ENCODE measurements at places on chromosomes 2 and 18.

GRCh38 chr2:68845043-68845442, 26.2 kb downstream of the BMP10 start:
- no peak for DNase-seq

DNA sequence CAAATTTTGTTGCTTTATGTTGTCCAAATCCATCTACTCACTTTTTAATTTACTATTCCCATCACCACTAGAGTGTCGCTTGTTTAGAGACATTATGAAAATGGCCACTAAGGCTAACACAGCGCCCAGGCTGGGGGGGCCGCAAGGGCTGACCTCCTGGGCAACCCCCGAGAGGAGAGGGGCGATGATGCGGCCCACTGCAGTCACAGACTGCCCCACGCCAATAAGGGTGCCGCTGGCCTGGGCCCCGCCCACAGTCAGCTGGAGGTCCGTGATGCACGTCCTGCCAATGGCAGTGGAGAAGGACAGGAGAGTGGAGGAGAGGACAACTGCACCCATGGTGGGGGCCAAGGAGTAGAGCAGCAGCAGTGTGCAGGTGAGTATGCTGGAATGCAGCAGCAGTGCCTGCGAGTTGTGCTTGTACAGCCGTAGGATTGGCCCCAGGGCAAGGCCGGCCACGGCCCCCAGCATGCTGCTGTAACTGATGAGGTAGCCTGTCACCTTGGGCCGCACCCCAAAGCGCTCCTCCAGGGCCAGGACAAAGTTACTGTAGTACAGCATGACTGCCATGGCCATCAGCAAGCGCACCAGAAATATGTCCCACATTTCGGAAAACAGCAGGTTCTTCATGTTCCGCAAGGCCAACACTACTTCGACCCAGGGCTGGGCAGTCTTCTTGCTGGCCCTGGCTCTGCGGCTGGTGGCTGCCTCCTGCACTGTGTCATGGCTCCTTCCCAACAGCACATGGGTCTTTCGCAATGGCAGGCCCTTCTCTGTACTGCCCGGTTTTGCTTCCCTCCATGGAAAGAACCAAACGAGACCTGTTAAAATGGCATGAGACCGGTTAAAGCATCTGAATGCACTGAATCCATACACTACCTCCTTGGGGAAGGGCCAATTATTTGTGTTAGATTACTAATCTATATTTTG, 43.2 kb upstream of the TMEM182 start:
- DNase-seq = no peak

DNA sequence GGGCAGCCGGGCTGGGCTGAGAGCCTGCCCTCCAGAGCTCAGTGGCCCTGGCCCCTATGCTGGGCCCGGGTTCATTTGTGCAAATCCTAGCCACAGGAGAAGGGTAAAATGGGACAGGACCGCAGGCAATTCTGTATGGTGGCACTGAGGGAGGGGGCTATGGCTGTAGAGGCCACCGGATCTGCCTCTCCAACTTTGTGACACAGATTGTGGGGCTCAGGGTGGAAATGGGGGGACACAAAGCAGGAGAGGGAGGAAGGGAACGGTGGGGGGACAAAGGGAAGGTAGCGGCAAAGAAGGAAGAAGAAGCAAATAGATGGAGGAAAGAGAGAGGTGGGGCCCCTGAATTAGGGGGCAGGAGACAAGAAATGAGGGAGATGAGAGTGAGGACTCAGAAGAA, 201.1 kb downstream of the SMAD2 start:
- DNase-seq = no peak

DNA sequence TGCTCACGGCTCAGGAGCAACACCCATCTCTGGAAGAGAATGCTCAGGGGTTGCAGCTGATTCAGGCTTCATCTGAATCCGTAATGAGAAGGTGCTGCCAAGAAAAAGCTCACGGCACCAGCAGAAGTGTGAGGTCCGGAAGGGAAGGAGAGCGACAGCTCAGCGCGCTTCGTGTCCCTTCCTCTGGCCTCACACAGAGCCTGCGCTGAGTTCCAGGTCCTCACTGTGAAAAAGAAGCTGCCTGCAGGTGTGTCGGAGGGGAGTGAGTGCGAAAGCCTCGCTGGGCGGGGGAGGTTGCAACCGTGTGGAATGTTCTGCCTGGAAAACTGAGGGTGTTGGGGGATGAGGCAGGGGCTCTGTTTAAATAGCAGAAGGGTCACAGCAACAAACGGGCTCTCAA, 76.2 kb upstream of the TWIST2 start:
- no peak for DNase-seq

DNA sequence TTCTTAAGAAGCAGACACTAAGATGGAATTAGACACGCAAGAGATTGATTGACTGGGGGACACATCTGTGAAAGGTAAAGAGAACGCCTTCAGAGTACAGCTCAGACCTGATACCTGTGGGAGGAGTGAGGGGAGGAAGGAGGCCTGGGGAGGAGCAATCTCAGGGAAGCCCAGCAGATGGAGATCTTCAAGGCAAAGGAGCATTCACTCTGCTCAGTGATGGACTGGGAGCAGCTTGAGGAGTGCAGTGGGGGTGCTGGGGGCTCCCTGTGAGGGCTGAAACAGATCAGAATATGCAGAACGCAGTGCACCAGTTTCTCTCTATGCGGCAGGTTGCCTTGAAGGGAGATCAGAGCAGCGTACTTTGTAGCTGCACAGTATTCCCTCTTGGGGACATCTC, 103.7 kb upstream of the ATP8B1 start:
- no peak for DNase-seq

- no peak for DNase-seq
Measured at GRCh38 chr2:151049746-151050145, 211.9 kb downstream of the RBM43 start.

GRCh38 chr2:112772322-112772721, 7.9 kb upstream of the CKAP2L start:
- no peak for DNase-seq

GRCh38 chr2:80894486-80894885, 589.9 kb upstream of the LRRTM1 start:
- no peak for DNase-seq

DNA sequence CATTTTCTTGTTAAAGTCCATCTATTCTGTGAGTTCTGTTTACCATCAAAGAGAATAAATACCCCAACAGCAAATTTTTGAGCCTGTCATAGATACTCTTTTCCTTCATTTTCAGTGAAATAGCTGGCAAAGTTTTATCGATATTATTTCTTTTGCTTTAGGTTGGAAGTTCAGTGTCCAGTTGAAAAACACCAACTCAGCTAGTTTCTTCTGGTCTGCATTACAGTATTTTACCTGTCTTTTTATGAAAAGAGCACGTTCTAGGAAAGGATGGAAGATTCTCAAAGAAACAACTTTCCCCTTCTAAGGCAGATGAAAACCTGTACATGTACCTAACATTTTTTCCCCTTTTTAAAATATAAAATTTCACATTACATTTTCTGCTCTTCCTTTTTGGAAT, 80.4 kb upstream of the PROKR1 start:
- no peak for DNase-seq

- DNase-seq = no peak
Measured at GRCh38 chr2:51782921-51783765, 751.2 kb upstream of the NRXN1 start.

- no peak for DNase-seq
Measured at GRCh38 chr18:29712785-29713184, 1329.8 kb downstream of the DSC3 start.

- no peak for DNase-seq
Measured at GRCh38 chr2:118340103-118340502, 251.8 kb downstream of the INSIG2 start.

DNA sequence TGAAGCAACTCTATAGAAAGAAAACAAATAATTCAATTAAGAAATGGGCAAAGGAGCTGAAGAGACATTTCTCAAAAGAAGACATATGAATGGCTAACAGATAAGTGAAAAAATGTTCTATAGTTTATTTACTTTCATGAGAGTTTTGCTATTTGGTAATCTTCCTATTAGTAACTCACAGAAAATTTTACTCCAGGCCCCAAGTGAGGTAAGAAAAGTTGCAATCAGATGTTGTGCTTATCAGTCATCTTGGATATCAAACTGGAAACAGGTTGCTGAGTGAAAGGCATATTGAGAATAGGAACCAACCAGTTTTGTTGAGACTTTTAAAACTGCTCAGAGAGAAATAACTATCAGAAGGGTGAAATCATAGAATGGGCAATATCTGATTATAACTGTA, 1179.0 kb upstream of the ACVR2A start:
- DNase-seq = no peak

- DNase-seq = no peak
Measured at GRCh38 chr2:51420511-51420910, 388.6 kb upstream of the NRXN1 start.

GRCh38 chr18:23094411-23095190, 40.7 kb upstream of the CABLES1 start:
- no peak for DNase-seq

DNA sequence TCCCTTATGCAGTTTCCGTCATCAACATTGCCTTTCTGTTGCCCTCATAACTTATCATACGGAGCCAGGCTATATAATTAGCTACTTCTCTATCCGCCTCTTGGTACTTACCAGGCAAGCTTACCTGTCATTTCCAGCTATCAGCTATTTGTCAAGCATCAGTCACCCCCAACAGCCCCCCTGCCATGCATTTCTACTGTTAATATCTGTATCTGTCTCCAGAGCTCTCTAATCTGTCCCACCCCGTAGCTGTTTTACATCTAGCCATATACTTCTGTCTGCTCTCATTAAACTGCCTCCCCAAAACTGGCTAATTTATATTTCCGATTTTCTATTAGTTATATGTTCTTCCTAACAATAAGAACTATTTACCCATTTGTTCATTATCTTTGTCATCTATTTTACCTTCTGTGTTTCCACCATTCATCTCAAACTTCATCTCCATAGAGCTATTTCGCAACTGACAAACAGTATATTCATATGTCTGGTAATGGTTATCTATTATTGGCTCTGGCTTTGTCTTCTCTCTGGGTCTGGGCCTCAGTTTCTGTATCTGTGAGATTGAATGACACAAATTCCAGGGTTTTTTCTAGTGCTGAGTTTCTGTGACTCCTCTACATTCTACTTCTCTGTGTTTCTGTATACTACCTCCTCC, 9.6 kb downstream of the EMX1 start:
- no peak for DNase-seq

DNA sequence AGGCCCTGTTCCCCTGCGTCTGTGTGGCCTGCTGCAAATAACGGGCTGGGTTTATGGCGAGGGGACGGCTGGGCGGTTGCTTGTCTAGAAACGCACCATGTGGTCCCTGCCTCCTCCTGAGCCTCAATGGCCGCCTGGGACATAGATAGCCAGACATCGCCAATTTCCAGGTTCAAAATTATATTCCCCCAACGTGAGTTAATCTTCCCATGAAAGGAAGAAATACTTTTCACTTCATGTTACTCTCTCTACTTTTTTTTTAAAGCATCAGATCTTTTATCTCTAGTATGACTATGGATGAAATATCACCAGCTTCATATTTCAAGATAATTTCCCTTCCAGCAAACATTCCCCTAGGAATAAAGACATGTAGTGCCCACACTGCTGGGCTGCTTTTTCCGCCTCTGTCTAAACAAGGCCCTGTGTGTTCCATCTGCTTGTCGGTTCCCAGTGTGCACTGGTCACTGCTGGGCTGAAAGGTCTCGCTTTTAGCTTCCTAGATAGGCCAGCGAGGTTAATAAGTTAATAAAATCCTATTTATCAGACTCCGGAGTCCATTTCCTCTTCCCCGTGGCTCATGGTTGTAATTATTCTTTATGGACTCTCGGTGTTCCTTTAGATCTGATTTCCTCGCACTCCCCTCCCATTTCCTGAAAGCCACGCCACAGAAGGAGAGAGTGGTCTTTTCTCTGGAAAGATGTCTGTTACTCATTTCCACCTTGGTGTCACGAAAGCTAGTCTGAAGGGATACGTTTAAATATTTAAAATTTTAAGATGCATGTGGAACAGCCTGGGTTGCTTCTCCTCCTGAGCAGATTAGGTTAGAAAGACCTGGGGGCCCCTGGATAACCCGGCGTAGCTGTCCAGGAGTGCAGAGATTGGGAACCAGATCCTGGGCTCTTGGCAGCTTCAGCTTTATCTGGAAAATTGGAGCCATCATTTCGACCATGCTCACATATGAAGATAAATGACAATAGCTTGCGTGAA, 196.6 kb upstream of the COPS8 start:
- DNase-seq = no peak

DNA sequence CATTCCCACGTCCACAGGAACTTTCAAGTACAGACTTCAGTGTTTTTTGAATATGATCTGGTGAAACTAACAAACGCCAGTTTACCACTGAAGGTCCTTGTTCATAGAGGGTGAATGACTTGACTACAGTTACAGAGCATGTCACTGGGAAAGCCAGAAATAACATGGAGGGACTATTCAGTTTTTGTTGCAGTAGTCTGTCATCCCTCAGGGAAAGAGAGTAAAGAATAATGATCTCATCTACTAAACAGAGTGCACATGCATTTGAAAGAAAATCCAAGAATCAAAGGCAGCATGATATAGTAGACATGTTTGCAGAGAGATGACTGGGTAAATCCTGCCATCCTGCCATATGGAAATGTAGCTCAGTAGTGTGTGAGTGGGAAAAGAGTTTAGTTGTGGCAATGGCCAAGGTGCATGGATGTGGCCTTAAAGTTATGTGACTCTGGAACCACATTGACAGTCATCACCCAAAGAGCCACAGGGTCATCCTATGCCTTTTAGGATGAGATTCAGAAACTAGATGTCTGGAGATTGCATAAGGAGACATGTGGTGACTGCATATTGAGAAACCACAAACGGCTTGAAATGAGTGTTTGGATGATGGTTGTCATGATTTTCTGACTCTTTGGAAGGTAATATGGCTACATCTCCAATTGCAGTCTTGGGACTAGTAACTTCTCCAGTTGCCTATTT, 125.3 kb upstream of the ZEB2 start:
- no peak for DNase-seq

DNA sequence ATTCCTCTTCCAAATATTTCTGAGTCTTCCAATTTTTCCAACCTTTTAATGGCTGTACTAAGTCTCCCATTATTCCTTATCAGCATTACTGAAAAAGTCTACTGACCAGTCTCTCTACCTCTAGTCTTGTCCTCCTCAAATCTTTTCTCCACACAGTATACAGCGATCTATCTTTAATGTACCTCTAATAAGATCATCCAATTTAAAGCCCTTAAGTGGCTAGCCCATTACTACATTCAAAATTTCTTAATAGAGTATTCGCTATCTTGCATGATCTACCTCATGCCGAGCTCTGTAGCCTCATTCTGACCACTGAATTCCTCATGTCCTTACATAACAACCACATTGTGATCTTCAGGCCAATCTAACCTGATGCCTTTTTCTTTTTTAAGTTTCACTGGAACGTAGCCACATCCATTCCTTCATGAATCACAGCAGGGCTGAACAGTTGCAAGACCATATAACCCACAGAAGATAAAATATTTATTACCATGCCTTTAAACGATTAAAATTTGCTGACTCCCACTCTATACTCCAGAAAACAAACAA, 57.9 kb downstream of the SLC66A3 start:
- no peak for DNase-seq

GRCh38 chr2:20220806-20221554, 4.0 kb downstream of the SDC1 start:
- DNase-seq = no peak

- DNase-seq = no peak
Measured at GRCh38 chr2:239520811-239521517, 120.1 kb upstream of the HDAC4 start.

Data from prostate gland (tissue), 2 donors.